ENCODE measurements at places on chromosomes 11 and 22. TPM values are rescaled to one million over a fixed set of nuclear protein-coding genes. Genes with fewer than 3 reads are reported as not detected.

The OR6T1 gene
- total RNA-seq, result not detected

The POU2AF2 gene
- not detected for total RNA-seq

The PTPRJ gene
- total RNA-seq, result 53.4 TPM

The CACNA1I gene
- 0.02 TPM for total RNA-seq

The COA4 gene
- 127 TPM for total RNA-seq

The CEND1 gene
- total RNA-seq, result 2.4 TPM

The ABTB2 gene
- 41.2 TPM for total RNA-seq

The SERHL2 gene
- total RNA-seq, result not detected

The NOL12 gene
- 28.2 TPM for total RNA-seq

The C2CD3 gene
- total RNA-seq, result 19.7 TPM

The CARD16 gene
- total RNA-seq, result not detected

The CCDC116 gene
- total RNA-seq, result not detected

The SSRP1 gene
- 246 TPM for total RNA-seq

The MYO7A gene
- 1.5 TPM for total RNA-seq

The RAB3IL1 gene
- total RNA-seq, result 15.7 TPM

The GALNT18 gene
- total RNA-seq, result 23.4 TPM

The SYT12 gene
- 13.3 TPM for total RNA-seq

The GLYAT gene
- total RNA-seq, result not detected

The NXF1 gene
- 51.9 TPM for total RNA-seq

The MAP6 gene
- total RNA-seq, result 1.9 TPM

The RAB38 gene
- 1.0 TPM for total RNA-seq

The BACE1 gene
- total RNA-seq, result 10.8 TPM

The OR5B21 gene
- total RNA-seq, result not detected

The PATL1 gene
- 50.8 TPM for total RNA-seq

The ACTN3 gene
- not detected for total RNA-seq

The ALDH3B2 gene
- not detected for total RNA-seq

The OLFML1 gene
- not detected for total RNA-seq

The FXYD6 gene
- 0.32 TPM for total RNA-seq

The LDHAL6A gene
- total RNA-seq, result not detected

The ANKK1 gene
- not detected for total RNA-seq

The SLC5A12 gene
- not detected for total RNA-seq

The PANX2 gene
- total RNA-seq, result 7.7 TPM

The ALX4 gene
- 4.0 TPM for total RNA-seq

The IGF2 gene
- total RNA-seq, result 2.1 TPM

The MFRP gene
- not detected for total RNA-seq

All from A549 treated with ZK216348 at 1 μM for 4 hours (cell line).